ENCODE measurements at places on chromosomes 4 and X.

GRCh38 chrX:14598330-14598729 is 69.0 kb downstream of the GLRA2 start:
- DNase-seq, result no peak

DNA sequence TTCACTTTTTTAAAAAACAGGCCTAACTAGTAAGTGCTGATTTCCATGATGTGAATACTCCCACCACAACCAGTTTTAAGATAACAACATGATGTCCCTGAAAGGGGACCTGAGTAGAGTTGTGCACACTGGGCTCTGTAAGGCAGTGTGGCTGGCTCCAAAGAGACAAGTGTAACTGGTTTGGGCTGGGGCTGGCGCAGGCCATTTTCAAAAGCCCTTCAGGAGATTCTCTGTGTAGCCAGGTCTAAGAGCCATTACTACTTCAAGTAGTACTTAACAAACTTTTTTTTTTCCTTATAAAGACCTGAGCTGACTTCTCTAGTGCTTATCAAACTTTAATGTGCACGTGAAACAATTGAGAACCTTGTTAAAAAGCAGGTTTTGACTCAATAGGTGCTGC is 4.3 kb downstream of the QRFPR start:
- no peak for DNase-seq

- DNase-seq, result no peak
Observed at GRCh38 chrX:82912382-82912781, 595.7 kb upstream of the POU3F4 start.

DNA sequence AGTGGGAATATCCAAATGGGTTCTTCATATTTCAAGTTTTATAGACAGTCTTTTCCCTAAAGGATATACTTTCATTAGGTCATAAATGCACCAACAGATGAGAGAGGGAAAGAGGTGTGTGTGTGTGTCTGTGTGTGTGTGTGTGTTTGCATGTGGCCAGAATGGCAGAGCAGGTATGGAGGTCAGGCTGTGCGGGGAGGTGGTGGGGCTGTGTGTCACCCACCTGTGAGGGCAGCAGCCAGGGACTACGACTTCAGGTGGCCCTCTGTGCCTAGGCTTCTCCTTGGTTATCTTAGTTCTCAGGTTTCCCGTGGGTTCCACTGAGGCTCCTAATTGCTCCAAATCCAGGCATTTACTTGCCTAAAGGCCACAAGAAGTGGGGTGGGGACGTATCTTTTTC is 14.6 kb downstream of the HAND2 start:
- no peak for DNase-seq

GRCh38 chr4:166827629-166828028 is 406.7 kb downstream of the SPOCK3 start:
- DNase-seq, result no peak

- no peak for DNase-seq
Observed at GRCh38 chr4:8838961-8839431, 32.6 kb downstream of the HMX1 start.

Data from stimulated activated CD4-positive, alpha-beta T cell treated with anti-CD3 and anti-CD28 coated beads, TNF-alpha, amount 100 ng/mL, for 1 hour (primary cell).